ENCODE measurements at places on chromosomes 4 and X.
A peak's percentile ranks its signal among the peaks of the same experiment; 100 is the strongest.

GRCh38 chr4:158538911-158539310 lies 17.2 kb downstream of the RXFP1 start:
- DNase-seq: no peak

GRCh38 chr4:176569301-176569700 lies 223.4 kb downstream of the VEGFC start:
- DNase-seq: no peak

GRCh38 chr4:147790412-147790811 lies 58.5 kb downstream of the ARHGAP10 start:
- DNase-seq: no peak

DNA sequence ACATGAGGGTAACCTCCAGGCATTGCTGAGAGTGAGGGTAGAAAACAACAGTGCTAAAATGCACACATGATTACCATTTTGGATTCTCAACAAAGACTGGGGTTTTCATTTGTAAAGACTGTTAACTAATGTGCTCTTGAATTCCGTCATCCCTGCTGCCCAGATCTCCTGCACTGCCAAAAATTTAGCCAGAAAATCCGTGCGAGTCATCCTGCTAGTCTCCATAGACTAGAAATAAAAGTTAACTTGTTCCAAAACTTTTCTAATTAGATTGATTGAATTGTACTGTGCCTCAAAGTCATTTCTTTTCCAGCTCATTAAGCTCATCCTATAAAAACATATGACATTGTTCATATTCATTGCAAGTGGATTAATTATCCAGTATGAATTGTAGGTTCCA lies 99.8 kb downstream of the ARSF start:
- DNase-seq: no peak

GRCh38 chrX:153900831-153901752 lies 3.4 kb upstream of the AVPR2 start:
- DNase-seq: peak; percentile 70

GRCh38 chrX:107978707-107979307 lies 3.4 kb downstream of the TEX13B start:
- DNase-seq: peak; percentile 34

- DNase-seq: no peak
Observed at GRCh38 chrX:85221361-85221760, 22.2 kb downstream of the SATL1 start.

DNA sequence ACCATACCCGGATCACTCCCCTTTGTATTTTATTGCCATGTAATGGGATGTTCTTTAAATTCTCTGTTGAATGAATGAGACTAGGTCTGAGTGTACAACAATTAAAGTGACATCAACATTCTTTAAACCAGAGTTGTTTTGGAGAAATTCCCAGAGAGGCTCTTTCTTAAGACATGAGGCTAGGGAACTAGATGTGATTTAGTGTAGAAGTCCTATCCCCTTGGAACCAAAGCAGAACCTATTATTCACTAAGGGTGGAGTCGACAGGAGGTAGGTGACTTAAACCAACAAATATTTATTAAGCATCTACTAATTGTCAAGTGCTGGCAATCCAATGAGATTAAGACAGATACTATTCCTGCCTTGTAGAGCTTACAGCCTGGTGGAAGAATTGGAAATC lies 1.7 kb downstream of the EIF1AX start:
- DNase-seq: peak; percentile 44

GRCh38 chr4:180993244-180993836 lies 1249.9 kb upstream of the TENM3 start:
- DNase-seq: no peak

- DNase-seq: no peak
Observed at GRCh38 chr4:173252024-173252935, 81.9 kb downstream of the HMGB2 start.

DNA sequence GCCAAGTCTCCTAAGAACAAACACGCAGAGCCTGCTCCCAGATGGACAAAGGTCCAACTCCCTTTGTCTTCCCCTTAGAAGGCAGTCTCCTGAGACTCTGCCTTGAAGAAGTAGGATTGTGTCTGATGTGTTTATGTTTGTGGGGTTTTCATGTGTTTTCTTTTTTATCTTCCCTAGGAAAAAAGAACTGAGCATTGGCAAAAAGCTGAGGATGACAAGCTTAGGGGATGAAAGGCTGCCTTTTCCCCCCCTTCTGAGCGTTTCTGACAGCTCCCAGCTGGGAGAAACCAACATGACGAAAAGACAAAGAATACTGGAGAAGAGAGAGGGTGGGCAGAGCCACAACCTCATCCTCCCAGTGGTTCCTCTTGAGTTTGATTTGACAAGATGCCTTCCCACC lies 181.1 kb downstream of the EVC2 start:
- DNase-seq: no peak

GRCh38 chrX:136048446-136048845 lies 63.2 kb downstream of the SLC9A6 start:
- no peak for DNase-seq

GRCh38 chr4:173386751-173387150 lies 12.2 kb downstream of the SCRG1 start:
- DNase-seq: no peak

DNA sequence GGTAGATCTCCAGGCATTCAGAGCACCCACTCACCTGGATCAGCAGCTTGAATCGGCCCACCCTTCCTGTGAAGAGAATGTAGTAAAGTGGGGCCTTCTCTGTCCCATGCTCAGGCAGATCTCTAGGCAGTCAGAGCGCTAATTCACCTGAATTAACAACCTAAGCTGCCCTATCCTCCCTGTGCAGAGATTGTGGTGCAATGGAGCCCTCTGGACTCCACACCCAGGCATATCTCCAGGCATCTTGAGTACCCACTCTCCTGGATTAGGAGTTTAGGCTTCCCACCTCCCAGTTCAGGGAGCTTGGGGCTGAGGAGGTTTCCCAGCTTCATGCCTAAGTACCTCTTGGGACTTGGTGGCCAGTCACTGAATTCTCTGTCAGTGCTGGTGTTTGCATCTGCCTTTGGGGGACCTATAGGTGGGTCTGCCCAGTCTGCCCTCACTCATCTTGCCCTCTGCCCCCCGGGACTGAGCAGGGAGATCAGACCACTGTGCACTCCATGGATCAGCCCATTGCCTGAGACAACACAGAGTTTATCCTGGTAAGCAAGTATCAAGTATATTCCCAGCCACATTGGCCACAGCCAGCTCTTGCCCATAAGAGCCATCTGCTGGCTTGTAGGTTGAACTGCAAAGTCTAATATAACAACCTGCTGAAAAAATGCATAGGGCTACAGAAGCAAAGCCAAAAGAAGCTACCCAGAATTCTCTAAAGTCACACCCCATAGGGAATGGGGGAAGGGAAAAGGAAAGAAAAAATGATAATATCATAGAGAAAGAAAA lies 372.9 kb downstream of the KLHL13 start:
- peak; percentile 34 for DNase-seq

DNA sequence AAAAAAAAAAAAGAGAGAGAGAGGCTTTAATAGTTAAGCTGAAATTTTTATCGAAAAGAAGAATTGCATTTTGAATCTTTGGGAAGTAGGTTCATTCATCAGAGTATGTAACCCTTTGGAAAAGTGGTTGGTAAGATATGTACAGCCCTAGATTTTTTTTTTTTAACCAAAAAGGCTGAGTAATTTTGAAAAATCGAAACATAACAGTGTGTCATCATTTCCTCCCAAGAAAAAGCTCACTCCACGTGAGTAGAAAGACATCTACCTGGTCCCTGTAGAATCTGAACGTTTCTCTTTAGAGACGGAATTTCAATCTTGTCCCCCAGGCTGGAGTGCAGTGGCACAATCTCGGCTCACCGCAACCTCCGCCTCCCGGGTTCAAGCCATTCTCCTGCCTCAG lies 16.2 kb downstream of the SHOX start:
- DNase-seq: no peak

DNA sequence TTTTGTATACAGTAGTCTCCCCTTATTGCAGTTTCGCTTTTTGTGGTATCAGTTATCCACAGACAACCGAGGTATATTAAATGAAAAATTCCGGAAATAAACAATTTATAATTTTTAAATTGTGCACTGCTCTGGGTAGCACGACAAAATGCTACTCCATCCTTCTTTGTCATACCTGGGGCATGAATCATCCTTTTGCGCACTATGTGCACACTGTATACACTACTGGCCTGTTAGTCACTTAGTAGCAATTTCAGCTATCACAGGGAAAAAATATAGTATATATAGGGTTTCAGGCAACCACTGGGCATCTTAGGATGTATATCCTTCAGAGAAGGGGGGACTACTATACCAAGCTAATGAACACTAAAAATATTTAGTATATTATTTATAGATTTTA lies 198.8 kb upstream of the FAT4 start:
- no peak for DNase-seq

DNA sequence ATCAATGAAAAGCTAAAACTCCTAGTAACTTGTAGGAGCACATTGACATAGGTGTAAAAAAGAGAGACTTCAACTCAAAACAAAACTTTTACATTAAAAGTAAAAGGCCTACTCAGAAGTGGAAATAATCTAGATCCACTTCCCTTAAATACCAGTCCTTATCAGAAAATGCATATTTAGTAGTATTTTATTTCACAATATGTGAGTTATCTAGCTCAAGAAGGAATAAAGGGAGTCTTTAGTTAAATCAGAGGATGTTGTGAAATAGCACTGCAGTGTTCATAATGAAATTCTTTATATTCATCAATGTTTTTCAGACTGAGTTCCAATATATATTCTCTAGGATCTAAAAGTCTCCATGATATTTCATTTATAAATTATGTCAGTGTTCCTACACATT lies 715.0 kb downstream of the GRID2 start:
- no peak for DNase-seq

DNA sequence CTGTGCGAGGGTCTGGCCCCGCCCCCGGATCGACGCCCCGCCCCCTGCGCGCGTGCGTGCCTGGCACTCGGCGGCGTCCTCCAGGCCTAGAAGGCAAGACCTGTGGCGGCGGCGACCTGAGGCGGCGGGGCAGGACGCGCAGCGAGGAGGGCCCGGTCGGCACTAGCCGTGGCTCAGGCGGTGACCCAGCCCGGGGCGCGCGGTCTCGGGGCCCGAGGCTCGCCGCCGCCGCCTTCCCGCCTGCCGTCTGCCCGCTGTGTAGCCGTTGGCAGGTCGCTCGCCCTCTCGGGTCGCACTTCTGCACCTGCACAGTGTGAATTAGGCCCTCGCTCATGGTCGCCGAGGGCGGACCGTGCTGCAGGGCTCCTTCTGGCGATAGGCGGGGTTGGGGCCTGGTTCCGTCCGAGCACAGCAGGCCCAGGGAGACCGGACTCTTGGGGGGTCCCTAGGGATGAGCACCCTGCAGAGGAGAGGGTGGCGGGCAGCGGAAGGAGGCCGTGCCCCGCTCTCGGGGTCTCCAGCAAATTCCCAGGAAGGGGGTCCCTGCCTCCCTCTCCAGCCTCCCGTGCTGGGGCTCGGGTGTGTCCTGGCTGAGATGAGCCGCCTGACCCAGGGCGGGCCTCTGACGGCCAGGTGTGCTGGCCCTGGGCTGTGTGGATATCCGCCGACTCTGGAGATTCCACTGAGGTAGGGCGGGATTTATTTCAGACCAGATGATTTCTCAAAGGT lies 557 bp upstream of the FAM53A start:
- no peak for DNase-seq

- no peak for DNase-seq
Observed at GRCh38 chr4:72457158-72457557, 111.9 kb downstream of the ADAMTS3 start.

GRCh38 chr4:3022651-3023050 lies 51.7 kb downstream of the HTT-AS start:
- no peak for DNase-seq

GRCh38 chrX:70174754-70175153 lies 2.5 kb upstream of the DGAT2L6 start:
- DNase-seq: no peak

- no peak for DNase-seq
Observed at GRCh38 chr4:54872261-54872660, 214.5 kb downstream of the KIT start.

GRCh38 chrX:56812515-56813105 lies 83.6 kb downstream of the NBDY start:
- DNase-seq: no peak

- DNase-seq: no peak
Observed at GRCh38 chr4:13169731-13170525, 314.2 kb downstream of the RAB28 start.

GRCh38 chrX:129665916-129666644 lies 11.3 kb upstream of the APLN start:
- no peak for DNase-seq

DNA sequence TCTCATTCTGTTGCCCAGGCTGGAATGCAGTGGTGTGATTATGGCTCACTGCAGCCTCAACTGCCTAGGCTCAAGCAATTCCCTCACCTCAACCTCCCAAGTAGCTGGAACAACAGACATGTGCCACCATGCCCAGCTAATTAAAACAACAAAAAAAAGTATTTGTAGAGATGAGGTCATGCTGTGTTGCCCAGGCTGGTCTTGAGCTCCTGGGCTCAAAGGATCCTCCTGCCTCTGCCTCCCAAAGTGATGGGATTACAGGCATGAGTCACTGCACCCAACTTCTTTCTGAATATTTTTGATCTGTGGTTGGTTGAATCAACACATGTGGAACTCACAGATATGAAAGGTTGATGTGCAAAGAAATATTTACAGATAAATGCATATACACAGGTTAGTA lies 18.5 kb upstream of the SEPTIN11 start:
- DNase-seq: no peak

DNA sequence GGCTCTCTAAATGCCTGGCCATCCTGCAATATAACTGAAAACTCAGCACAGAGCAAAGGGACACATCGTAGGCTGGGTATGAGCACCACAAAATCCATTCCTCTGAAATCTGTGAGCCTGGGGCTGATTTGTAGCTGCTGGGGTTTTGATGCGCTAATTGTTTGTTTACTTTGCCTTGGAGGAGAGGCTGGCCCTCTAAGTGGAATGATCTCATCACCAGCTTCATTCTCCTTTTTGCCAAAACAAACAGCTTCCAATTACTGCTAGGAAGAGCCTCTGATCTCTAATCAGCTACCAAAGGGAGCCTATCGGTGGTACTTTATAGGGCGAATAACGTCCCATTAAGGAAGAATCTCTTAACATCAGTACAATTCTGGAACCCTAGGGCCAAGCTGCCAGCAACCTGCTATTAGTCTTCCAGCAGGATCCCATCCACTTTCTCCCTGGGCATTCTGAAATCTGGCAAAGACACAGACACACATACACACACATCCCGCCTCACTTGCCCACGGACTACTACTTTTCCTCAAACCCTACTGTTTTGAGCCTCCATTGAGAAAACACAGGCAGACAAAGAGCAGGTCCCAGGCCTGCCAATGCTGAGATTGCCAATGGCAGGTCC lies 5.8 kb downstream of the ANOS1 start:
- peak; percentile 11 for DNase-seq

DNA sequence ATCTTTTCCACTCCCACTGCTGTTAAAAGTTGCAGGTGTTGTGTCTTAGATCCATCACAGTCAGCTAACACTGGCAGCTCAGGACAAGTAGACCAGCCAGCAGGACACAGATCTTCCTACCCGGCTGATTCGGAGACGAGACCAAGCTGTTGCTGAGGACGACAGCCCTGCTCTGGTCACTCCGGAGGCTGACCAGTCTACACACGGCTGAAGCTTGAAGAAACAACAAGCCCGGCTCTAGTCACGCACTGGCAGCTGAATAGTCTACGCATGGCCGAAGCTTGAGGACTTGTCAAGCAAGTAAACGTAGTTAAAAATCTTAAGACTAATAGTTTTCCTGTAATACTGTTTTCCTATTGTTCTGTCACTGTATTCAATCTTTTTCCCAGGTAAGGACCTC lies 1.8 kb downstream of the ACOX3 start:
- no peak for DNase-seq

All from NCI-H82 (cell line).